Fibroblast of mammary gland (primary cell): ENCODE measurements at places on chromosomes 6 and 20.
A peak's percentile ranks its signal among the peaks of the same experiment; 100 is the strongest.

DNA sequence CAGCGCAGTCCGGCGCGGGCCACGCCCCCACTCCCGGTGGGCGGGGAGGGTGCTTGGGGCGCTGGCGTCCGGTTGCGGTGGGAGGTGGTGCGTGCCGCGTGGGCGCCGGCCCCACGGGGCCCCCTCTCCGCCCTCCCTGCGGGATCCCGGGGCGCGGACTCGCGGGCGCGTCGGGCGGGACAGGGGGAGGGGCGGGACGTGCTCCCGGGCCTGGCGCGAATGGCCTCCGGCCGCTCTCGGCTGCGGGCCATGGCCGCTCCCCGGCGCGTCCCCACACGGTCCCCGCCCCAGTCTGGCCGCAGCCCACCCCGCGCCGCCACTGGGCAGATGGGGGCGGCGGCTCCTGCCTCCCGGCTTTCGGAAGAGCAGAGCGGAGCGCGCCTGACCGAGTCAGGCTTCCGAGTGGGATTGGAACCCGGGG is 771 bp upstream of the PPP1R3G start:
- peak; percentile 7 for DNase-seq

DNA sequence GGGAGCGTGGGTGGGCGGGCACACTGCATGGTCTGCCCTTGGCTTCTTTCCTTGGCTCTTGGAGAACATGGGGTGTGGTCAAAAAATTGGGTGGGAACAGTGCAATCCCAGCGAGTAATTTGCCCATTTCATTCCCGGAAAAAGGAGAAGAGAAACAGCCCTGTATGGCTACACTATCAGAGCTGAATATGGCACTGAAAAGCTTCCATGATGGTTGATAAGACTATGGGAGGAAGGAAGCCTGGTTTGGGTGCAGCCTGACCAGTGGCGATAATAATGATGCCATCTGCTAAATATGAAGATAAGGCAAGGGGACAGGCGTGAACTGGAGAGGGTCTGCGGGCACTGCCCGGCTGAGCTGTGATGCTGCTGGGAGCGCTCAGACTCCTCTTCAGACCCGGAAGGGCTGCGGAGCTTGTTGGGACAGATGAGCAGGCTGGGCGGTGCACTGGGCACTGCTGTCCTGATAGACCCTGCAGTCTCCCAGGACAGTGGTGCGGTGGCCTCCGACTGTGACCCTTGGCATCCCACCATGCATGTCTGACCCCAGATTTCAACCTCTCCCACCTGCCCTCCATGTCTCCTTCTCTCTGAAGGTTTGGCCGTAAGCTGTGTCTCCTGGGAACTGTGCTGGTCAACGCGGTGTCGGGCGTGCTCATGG is 10.2 kb downstream of the SLC22A1 start:
- DNase-seq, result no peak

DNA sequence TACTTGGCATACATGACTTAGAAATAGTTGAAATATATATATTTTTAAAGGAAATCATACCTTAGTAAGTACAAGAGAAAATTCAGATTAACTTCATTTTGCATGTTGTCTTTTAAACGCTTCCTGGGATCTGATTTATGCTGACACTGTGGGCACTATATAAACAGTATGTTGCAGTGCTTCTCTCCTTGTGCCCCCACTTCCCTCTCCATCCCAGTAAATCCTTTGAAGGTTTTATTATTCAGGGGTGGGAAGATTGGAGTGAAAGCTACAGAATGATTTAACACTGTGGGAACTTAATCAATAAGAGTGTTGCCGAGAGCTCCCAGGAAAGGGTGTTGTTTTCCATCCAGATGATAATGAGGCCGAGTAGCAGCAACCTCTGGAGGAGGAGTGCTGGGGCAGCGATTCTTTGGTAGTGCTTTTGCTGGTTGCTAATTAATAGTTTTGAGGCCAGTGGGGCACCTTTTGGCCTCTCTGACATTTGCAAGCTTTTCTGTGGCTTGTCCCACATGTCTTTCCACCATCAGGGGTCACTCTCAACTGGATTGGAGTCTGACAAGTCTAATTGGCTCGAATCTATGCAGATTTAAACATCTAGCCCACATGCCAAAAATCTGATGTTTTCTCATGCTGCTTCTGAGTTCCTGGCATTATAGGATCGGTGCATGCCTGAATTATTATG is 183.0 kb upstream of the MMS22L start:
- no peak for DNase-seq

DNA sequence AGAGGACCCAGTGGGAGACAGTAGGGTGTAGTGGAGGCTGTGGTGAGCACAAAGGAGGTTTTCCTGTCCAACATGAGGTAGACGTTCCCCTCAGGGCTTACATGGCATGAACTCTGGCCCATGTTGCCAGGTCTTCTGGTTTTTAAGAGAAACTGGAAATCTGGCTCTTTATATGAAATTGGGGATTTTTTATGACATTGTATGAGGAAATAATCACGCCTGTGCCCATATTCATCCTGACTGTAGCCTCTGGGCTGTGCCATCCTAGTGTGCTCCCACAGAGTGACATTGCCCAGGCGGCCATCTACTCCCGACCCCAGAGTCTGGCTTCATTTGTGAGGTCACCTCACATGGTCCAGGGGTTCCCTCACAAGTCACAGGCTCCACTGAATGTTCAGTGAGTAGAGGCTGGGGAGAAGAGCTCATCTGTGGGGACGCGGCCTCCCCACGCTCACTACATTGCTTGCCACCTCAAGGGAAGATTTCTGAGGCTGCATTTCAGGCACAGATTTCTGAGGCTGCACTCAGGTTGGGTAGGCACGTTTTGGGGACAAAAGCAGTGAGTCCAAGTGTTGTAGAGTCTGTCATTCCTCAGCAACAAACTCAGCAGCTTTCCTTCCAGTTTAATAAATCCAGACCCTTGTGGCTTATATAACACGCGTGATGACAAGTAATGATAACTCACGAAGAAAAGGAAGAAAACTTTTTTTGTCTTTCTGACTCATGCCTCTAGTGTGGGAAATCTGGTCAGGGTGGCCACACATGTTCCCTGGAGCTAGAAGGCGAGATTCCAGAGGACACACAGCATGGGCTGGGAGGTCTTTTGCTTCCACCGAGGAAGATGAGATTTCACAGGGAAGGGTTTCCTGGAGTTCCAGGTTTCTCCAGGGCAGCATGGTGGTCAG is 41.7 kb downstream of the SLC24A3 start:
- peak; percentile 74 for DNase-seq

DNA sequence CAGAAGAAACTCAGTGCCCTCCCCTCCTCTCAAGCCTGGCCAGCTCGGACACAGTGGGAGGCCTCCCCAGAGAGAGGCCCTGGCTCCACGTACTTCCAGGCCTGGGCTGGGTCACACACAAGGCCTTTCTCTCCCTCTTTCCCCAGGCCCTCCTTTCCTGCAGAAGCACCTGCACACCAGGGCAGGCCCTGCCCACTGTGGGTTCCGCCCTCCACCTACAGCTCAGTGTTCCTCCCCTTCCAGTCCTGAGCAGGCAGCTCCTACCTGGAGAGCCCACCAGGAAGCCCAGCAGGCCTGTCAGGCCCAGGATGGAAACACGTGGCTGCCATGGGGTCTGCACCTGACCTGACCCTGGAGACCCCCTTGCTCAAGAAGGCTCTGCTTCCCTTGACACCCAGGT is 18.9 kb downstream of the HLA-F start:
- no peak for DNase-seq
